Daoy (cell line): ENCODE measurements at places on chromosomes 7 and 10.

GRCh38 chr10:133242611-133243356 lies 5.1 kb downstream of the VENTX start:
- peak; percentile 20 for DNase-seq

DNA sequence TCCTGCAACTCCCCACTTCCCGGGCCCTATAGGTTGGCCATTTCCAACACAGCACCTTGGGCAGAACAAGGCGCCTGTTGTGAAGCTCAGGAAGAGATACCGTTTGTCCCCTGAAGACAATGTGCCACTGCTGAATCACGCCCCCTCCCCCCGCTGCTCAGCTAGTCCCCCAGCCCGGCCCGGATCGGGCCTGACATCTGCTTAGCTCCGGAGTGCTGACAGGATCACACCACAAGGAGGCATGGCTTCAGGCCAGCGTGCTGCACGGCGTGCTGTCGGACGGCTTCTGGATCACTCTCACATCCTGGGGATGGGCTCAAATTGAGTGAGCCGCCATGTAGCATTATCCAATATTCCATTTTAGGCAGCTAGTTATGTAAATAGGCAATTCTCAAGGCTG lies 62.1 kb upstream of the EFCAB10 start:
- no peak for DNase-seq

DNA sequence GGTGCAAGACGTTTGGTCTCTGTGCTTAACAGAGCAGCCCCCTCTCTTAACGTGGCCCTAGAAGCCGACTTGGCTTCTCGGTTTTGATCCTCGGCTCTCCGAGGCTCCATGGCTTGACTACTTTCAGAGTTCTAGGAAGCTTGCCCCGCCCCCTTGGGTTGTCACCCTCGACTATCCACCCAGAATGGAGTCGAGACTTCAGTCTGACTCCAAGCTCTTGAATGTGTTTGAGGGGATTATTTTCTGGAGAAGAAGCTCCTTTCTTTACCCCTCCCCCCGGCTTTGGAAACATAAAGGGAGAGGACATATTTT lies 448 bp downstream of the SEC24C start:
- peak; percentile 53 for DNase-seq

DNA sequence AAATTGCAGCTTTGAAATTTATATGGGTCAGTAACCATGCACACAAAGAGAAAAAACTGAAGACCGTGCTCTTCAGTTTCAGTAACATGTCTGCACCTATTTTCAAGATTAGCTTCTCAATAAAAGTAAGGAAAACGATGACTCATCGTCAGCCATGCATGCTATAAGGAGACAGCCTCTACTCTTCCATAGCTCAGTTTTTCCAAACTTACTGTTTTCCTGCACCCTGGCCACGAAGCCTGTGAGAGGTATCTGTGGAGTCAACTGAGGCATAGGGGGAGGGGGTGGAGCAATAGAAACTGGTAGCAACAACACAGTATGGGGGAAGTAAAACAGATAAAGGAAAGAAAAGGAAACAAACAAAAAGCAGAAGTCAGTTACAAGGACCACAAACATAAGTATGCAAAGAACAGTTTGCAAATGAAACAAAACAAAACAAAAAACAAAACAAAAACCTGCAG lies 58.0 kb downstream of the PDSS1 start:
- peak; percentile 35 for DNase-seq

DNA sequence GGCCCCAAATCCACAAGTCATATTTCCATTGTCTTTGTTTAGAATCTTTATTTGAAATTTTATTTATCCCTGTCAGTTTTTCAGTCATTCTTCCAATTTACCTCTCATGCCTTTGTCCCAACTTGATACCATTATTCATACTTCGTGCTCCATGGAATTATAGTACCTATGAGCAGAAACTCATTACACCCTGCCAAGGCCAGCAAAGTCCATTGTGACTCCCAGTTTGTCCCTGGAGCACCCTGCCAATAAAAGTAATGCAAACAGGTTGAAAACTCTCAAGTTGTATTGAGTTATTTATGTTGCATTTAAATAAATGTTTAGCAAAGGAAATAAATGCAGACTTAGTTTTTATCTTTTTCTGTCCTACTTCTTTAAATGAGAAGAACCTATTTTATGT lies 19.3 kb downstream of the PCGF5 start:
- no peak for DNase-seq

DNA sequence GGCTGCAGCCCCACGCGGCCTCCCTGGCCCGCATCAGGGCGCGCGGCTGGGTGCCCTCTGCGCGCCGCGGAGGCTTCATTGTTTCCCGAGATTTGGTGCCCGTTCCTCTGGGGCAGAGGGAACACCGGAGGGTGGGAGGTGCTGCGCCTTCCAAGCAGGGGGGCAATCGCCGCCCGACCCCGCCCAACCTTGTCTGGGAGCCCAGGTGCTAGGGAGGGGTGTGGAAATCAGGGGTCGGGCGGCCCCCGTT lies 1.0 kb upstream of the NRP1 start:
- peak; percentile 50 for DNase-seq
